Suppressor macrophage (primary cell): ENCODE measurements at places on chromosomes 5 and 9.

DNA sequence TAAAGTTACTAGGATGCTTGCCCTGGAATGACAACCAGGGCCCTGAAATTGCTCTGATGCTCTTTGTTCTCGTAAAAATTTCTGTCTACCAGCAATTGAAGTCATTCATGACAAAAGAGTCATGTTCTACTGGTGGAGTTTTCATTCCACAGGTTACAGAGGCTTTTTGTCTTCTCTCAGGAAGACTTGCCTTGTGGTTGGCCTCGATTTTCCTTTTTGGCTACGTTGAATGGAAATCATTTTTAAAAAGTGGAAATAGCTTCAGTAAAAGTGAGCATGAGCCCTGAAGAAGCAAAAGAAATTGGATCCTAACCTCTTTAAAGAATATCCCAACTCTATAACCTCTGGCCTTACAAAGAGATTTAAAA is 255.2 kb downstream of the AOPEP start:
- DNase-seq = no peak

GRCh38 chr5:82130602-82131001 is 147.6 kb downstream of the RPS23 start:
- no peak for DNase-seq

GRCh38 chr5:89967771-89968444 is 441.6 kb downstream of the CETN3 start:
- peak; percentile 81 for DNase-seq

GRCh38 chr5:78633700-78634099 is 14.9 kb downstream of the LHFPL2 start:
- DNase-seq = peak; percentile 24

DNA sequence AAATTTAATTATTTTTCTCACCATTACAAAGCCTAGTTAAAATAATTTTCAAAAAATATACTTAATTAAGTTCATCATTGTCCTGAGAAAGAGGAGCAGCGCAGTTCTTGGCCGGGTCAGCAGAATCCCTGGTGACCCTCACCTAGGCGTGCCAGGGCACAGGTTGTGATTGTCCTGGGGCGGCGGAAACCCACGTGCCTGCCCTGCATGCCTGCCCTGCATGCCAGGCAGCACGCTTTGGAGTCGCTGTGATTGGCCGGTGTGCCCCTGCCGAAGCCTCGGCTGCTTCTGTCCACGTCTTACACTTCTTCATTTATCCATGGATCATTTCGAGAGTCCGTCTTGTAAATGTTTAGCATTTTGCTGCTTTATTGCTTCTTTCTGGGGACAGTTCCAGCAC is 25.6 kb downstream of the SLC12A2 start:
- DNase-seq = no peak

DNA sequence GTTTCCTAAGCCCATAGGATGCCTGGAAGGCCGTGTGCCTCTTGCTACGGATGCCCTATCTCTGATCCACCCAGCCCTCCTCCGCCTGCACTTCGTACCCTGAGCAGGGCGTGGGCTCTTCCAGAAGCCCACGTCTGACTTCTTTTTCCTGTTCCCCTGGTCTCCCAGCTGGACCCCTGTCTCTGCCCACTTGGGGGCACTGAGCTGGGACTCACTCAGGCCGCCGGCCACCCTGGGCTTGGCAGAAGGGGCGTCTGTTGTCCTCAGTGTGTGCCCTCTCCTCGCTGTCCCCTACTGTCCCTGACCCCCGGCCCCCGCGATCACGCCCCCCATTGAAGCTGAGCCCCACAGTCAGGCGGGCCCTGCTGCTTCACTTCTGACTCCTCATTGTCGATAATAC is 22.0 kb upstream of the RXRA start:
- no peak for DNase-seq

DNA sequence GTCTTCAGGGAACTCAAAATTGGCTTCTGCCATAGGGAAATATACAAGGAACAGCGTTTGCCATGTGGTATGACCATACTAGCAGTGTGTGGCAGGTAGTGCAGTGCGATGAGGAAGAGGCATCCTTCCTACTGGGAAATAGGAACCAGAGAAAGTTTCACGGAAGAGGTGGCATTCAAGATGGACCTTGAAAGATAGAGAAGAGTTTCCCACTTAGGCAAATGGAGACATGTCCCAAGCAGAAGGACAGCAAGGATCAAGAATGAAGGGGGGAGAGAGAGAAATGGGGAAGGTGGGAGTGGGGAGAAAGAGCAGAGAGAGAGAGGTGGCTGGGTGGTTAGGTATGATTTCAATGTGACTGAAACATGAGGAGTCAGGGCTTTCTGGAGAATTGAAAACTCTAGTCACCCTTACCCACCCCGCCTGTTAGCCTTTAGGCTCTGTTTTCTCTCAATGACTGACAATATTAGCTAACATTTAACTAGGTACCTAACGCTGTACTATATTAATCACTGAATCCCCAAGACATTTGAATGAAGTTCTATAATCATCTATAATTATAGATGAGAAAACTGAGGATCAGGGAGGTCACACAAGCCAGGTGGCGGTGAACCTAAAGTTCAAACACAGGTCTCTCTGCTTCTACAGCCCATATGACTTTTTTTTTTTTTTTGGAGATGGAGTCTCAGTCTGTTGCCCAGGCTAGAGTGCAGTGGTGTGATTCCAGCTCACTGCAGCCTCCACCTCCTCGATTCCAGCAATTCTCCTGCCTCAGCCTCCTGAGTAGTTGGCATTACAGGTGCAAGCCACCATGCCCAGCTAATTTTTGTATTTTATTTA is 171.3 kb downstream of the NR3C1 start:
- DNase-seq = no peak

GRCh38 chr5:151357792-151358191 is 10.4 kb upstream of the SLC36A2 start:
- peak; percentile 8 for DNase-seq

DNA sequence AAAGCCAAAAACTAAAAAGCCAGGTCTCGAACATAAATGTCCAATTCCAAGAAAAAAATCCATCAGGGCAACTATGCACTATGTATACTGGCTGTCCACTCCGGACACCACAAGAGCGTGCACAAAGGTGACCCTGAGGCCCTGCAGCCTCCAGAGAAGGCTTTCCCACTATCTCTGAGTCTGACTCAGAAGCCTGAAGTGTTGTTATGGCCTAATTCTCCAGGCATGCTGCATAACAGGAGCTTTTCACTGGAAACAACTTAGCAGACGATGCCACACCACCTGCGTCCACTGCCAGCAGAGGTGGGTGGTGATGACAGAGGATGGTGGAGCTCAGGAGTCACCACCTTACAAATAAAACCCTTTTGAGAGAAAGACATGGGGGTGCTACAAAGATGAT is 63.7 kb downstream of the HABP4 start:
- no peak for DNase-seq

- DNase-seq = no peak
Observed at GRCh38 chr5:179866241-179867078, 7.8 kb upstream of the MRNIP start.

DNA sequence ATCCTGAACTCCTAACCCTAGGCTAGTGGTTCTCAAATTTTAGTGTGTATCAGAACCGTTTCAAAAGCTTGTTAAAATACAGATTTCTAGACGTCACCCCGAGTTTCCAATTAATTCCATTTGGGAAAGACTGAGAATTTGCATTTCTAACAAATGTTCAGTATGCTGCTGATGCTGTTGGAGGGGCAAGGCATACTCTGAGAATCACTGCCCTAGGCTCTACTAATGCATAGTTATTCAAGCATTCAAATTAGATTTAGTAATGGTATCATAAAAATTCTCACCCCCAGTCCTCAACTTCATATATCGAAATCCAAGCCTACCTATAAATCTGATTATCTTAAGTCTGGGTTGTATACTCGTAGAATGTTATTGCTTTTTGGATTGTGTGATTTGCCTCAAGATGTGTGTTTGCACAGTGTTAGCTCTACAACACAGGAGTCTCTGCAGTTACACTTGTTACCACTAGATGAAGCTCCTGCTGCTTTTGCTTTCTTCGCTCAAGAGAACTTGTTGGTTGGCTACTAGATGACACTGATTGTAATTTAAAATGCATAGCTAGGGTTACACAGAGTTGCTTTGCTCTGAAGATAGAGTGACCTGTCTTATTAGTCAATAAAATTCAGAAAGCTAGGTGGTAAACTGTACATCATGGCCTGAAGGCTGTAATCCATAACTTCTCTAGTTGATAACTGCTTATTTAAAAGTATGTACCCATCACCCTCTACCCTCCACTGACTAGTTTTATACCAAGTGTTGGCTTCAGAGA is 7.5 kb upstream of the ERAP2 start:
- peak; percentile 63 for DNase-seq

DNA sequence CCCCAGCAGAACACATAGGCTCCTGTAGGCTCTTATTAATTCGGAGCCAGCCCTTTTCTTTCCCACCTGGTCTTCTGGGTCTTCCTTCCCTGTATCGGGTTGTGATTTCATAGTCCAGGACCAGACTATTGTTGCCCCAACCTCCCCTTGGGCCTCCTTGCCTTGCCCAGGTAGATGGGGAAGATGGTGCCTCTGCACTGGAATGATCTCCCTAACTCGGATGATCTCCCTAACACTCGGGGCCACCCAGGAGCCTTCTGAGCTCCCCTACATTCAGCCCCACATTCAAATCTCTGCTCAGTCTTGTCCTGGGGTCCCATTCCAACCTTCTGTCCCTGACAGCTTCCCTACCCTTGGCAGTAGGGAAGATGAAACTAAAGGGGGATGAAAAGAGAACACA is 2.7 kb upstream of the IRF1 start:
- DNase-seq = no peak

- no peak for DNase-seq
Observed at GRCh38 chr9:33304362-33304761, 14.0 kb downstream of the NFX1 start.

DNA sequence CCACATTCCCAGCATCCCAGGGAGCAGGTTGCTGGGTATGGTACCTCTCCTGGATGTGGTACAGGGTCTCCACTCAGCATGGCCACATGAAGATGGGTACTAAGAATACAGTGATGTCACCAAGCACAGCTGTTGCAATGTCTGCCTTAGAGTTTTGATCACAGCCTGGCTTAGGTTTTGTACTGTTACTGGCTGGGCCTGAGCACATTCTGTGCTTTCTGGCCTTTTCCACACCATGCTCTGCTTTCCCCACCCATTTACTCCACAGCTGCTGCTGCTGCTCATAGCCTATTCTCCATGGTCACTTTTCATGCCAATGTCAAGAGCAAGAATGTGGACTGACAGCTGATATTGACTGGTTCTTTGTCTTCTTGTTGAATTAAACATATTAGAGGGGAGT is 481.9 kb downstream of the ARHGEF28 start:
- DNase-seq = no peak

DNA sequence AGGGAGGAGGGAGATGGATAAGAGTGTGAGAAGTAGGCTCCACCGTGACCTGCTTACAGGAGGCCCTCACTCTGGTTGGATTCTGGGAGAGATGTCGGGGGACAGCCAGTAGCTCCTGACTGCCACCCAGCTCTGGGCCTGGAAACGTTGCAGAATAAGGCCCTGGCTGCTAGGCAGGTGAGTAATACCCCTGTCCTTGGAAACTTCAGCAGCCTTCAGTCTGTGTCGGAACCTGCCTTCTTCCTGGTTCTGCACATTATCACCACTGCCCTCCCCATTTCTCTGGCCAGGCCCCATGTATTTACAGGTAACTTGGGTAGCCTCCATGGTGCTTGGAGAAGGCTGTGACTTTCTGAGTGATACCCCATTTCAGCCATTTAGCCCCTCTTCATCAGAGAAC is 26.8 kb downstream of the FAXDC2 start:
- DNase-seq = no peak

- DNase-seq = no peak
Observed at GRCh38 chr9:120956862-120957261, 30.3 kb upstream of the TRAF1 start.

DNA sequence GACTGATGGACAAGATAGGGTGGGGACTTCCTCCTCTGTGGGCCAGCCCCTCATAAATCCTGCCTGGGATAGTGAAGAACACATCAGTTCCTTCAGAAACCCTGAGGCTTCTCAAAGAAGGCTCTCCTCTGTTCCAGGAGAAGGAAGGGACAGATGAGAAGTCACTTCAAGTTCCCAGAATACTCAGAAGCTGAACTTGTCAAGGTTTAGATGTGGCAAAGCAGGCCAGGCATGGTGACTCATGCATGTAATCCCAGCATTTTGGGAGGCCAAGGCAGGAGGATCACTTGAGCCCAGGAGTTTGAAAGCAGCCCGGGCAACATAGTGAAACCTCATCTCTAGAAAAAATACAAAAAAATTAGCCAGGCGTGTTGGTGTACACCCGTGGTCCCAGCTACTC is 38.5 kb downstream of the STOM start:
- no peak for DNase-seq

- DNase-seq = no peak
Observed at GRCh38 chr5:151896031-151896691, 28.5 kb downstream of the GLRA1 start.

GRCh38 chr5:105696440-105696839 is 1974.3 kb downstream of the EFNA5 start:
- no peak for DNase-seq

GRCh38 chr9:105067895-105068580 is 140.1 kb upstream of the ABCA1 start:
- peak; percentile 25 for DNase-seq

DNA sequence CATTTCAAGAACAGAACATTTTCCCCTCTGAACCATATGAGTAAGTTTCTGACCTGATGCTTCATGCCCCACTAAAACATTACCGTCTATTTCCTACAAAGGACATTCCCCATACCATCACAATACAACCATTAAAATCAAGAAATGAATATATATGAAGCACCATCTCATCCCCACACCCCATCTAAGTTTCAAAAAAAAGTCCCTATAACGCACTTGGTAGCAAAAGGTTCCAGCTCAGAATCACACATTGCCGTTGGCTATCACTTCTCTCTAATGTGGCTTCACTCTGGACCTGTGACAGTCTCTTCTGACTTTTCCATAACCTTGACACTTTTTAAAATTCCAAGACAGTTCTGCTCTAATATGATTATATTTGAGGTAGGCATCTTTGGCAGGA is 5.9 kb downstream of the EMB start:
- DNase-seq = no peak

- DNase-seq = no peak
Observed at GRCh38 chr5:87113861-87114260, 153.8 kb upstream of the RASA1 start.

DNA sequence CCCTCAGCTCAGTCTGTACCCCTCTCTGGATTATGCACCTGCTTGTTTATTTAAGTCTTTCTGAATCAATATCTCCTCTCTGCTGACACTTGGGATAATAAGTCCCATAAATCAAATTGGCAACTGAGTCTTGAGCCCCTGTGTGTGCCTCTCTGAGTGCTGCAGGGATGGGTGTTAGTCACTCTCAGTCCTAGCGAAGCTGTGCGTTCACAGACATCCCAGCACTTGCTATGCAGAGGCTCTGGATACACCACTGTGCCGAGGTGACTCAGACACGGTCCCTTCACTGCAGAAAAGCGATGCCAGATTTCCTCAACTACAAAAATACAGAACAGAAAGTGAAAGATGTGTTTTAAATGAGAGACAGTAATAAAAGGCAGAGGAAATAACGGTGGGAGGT is 4.1 kb upstream of the KCNMB1 start:
- DNase-seq = peak; percentile 75

GRCh38 chr5:167406513-167406912 is 884.9 kb upstream of the WWC1 start:
- no peak for DNase-seq
